ENCODE measurements at places on chromosomes 12 and 14.
A peak's percentile ranks its signal among the peaks of the same experiment; 100 is the strongest.

DNA sequence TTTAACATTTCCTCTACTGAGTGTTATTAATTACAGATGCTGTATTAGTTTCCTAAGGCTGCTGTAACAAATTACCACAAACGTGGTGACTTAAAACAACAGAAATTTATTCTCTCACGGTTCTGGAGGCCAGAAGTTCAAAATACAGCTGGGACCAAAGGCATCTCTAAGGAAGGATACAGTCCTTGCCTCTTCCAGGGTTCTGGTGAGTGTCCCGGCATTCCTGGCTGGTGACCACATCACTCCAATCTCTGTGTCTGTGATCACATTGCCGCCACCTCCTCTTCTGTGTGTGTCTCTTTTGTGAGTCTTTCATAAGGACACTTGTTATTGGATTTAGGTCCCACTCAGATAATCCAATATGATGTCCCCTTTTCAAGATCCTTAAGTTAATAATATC is 85.1 kb upstream of the CCDC198 start:
- DNase-seq = no peak

- DNase-seq = no peak
These were observed 14.0 kb downstream of the RTRAF start for GRCh38 chr14:52003324-52003723.

GRCh38 chr12:95836185-95836609 is 22.6 kb upstream of the SNRPF start:
- DNase-seq = no peak

DNA sequence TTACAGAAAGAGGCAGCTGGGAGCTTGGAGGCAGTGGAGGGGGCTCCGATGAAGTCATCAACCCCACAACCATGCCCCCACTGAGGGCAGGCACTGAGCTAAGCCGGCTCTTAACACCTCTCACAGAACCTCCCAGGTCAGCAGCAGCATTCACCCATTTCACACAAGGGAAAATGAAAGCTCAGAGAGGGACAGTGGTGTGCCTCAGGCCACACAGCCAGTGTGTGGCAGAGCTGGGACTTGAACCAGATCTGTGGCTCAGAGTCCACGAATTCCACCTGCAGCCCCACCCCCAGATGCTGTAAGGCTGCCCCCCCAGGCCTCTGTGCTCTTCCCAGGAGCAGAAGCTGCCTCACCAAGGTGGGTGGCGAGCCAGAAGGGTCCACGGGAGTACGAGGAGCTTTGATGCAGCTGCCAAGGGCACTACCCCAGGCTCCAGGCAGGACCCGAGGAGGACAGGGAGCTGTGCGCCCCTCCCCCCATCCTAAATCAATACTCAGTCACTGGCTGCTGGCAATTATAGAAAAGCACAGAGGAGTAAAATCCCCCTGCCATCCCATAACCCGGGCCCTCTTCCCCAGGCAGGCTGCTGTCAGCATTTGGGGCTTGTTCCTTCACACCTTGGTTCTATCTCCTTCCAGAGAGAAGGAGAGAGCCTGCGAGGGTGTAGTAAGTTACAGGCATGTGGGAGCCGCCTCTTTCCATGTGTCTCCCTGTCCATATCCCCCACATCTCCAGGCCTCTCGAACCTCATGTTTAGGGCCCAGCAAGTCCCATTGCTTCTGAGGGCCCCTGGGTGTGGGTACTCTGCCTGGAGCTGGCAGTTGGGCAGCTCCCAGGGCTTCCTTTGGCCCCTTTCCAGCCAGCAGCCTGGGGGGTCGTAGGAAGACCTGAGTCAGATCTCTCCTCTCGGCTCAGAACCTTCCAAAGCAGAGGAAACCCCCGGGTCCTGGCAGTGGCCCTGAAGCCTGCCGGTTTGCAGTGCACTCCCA is 47.6 kb downstream of the FAM222A start:
- peak; percentile 53 for DNase-seq

DNA sequence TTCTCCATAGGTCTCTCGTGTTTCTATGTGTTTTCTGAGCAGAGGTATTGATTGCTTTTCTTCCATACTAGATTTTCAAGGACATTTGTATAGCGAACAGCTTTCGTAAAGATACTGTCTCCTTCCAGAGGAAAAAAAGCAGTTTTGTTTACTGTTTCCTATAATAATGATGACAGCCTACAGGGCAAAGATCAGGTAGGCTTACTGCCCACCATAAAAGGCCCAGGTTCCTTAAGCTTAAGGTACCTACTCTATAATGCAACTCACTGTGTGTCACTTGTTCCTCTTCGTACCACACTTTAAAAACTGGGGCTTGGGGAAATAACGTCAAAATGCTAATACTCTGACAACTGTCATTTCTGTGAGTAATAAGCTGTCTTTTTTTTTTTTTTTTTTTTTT is 6.7 kb downstream of the PLCZ1 start:
- DNase-seq = no peak

DNA sequence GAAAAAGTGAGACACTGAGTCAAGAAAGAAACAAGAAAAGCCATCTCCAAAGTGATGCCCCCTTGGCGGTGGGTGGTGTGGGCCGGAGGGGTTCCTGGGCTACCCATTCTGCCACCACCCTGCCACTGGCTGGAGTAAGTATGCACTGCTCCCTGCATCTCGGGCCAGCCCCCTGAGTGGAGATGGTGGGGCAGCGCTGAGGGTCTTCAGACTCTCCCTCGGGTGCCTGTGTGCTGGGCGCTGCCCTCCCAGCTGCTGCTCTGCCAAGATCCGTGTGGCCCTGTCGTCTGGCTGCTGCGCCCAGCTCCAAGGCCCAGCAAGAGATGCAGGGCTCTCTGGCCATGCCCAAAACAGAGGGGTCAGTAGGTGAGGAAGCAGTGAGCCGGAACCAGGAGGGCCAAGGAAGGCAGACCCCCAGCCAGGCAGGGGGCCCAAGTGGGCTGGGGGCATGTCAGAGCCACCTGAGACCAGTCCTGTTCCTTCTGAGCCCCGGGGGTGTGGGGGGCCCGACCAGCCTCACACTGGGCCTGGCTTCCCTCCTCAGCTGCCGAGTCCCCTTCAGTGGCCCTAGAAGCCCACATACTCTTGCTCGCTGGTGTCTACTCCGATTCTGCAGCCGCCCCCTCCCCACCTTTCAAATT is 5.2 kb downstream of the GPR132 start:
- no peak for DNase-seq

DNA sequence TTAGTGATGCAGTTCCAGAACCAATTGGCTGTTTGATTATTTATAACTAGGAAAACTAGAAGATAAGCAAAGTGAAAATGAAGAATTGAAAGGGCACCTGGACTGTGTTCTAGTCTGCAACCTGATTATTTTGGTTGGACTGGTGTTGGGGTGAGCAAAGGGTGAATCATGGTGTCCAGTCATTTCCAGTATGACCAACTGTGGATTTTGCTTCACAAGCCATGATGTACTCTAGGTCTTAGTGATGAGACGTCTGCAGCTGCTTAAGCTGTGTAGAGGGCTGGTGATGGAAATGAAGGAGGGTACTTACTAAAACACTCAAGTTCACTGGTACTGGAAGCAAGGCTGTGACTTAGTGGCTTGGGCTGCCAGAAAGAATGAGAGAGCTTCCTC is 193.2 kb upstream of the FRMD6 start:
- no peak for DNase-seq

DNA sequence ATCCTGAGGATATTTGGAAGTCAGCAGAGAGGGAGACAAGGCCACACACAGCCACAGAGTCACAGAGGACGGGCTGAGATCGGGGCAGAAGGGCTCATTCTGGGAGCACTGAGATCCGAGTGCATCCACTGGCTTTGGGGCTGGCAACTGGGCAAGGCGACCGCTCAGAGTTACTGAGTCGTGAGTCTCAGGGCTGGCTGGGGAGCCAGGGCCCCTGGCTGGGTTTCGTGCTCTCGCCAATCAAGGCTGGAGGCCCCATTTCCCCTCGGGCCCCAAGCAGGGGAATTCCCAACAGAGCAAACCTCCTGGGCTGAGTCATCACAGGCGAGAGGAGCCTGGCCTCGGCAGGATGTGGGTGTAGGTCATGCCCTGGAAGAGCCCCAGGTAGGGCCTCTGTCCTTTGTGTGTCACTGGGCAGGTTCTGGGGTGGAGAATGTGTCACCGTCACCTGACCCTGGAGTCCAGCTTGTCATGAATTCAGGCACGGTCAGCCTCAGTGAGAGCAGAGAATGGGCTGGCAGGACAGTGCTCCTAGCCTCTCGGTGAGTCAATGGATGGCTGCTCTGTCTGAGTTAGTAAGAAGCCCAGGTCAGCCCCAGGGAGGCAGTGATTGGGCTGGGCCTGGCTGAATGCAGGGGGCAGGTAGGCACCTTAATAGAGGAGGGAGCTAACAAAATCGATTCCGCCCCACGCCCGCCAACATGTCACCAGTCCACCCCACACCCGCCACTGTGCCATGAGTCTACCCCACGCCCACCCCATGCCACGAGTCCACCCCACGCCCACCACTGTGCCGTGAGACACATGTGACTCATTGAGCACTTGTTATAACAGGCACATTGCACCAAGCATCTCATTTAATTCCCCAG is 16.9 kb downstream of the ASB2 start:
- no peak for DNase-seq

DNA sequence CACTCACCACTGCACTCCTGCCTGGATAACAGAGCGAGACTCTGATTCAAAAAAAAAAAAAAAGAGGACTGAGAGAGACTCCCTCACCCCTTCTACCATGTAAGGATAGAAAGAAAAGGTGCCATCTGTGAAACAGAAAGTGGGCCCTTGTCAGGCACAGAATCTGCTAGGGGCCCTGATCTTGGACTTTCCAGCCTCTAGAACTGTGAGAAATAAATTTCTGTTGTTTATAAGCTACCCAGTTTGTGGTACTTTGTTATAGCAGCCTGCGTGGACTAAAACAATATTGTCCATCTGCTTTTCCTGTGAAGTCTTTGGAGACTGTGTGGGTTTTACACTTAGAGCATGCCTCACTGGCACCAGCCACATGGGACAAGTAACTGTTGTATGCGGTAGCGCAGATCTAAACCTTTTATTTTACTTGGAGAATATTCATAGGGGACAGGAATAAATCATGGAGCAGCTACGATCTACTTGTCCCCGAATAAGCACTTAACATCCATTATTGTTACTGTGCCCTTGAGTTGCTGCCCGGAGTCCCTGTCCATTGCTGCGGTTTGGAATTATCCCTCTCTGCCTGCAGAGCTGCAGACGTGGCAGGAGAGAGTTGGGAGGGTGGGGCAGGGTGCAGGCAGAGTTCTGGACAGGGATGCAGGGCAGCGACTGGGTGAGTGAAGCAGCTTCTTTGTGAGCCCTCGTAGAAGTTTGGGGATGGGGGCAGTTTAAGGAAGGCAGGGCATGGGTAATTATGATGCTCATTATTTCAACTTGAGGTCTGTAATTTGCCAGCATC is 52.4 kb upstream of the STON2 start:
- DNase-seq = no peak

DNA sequence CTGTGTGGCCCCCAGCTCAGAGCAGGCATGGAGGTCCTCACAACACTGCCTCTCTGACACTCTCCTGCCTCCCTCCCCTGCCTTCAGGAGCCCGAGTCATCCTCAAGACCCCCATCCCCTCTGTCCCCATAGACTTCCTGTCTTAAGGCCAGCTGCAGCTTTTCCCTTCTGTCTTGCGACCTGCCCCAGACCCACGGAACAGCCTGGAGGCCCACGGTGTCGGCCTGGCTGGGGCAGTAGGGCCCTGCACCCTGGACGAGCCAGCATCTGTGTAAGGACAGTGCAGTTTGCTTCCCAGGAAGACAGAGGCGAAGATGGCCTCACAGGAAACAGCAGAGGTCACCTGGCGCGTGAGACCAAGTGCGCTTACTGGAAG is 9.7 kb downstream of the TEDC1 start:
- no peak for DNase-seq

DNA sequence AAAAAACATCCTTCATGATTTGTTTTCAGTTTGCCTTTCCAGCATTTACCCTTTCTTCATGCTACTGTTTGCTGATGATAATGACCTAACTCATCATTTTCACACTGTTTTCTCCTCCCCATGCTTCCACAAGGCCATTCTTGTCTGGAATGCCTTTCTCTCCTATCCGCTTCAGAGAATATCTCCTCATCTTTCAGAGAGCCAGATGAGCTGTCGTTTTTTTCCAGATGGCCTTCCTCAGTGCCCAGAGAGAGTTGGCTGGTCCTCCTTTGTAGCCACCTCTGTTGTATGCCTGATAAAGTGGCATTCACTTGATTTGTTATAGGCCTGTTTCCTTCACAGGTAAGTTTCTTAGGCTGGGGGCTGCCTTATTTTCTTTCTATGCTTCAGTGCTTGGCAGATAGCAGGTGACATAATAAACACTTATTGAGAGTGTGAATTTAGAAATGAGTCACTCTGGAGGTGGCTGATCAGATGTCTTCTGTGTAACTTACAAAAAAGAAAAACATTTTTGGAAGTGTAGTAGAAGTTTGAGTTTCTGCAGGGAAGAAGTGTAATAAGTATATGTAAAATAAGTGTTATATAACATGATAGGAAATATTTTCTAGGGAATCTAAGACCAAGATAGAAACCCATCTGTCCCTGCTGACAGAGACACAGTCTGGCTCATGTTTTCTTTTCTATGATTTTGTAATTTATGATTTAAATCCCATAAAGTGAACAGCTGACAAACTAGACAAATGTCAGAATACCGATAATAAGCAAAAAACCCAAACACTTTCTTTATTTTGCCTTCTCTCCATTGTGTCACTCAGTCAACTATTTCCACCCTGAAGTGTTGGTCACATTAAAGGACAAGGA is 174.5 kb downstream of the DACT1 start:
- no peak for DNase-seq

DNA sequence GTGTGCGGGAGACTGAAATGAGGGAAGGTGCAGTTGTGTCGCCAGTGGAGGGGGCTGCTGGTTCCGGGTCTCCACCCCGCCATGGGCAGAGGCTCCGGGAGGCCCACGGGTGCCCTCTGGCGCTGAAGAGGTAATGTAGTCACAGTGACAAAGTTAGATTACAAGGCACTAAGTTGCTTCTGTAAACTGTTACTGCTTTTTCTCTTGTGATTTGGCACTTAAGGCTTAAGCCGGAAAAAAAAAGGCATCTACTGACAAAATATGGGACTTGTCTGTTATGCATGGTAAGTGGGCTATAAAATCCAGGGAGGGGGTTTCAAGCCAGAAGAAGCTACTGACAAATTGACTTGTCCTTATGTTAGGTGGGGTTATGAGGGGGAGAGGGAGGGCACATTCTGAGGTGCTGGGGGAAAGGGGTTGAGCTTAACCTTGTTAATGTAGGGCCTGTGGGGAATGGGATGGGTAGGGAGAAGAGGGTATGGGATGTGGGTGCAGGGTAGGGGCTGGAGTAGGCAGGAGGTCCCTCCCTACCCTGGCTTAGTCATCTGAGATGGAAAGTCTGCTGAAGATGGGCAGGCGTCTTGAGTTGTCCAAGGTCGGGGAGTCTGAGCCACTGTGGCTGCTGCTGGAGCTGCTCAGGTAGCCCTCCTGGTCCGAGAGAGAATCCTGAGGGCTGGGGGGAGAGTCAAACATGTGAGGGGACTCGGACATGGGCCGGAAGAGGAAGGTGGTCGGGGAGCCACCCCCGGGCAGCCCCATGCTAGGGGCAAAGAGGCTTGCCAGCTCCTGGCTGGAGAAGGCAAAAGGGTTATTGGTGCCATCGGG is 3.7 kb downstream of the ZFP36L1 start:
- DNase-seq = peak; percentile 73

DNA sequence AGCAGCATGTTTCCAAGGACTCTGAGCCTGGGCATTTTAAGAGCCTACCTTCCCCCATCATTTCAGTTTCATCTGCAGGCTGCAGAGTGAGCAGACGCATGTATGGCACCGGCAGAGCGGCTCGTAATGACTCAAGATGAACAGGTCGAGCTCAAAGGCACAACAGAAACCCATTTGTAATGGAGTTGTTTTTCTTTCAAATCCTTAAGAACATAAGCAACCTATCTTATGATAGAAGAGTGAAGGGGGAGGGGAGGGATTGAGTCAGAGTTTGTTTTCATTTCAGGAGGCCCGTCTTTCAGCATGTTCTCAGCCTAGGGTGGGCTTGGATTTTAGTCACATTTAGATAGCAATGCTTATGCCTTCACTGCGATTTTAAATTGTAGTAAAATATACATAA is 54.9 kb upstream of the CISTR start:
- DNase-seq = no peak
